ENCODE measurements at places on chromosomes 1 and 21.

- DNase-seq, result no peak
Observed at GRCh38 chr1:185058876-185059275, 13.5 kb downstream of the RNF2 start.

GRCh38 chr1:111739194-111739924 lies at the start of gene INKA2:
INKA2 (minus strand) TSS chr1:111739395; CDS start chr1:111739242, 153 bp downstream.
- DNase-seq, result peak; percentile 89

DNA sequence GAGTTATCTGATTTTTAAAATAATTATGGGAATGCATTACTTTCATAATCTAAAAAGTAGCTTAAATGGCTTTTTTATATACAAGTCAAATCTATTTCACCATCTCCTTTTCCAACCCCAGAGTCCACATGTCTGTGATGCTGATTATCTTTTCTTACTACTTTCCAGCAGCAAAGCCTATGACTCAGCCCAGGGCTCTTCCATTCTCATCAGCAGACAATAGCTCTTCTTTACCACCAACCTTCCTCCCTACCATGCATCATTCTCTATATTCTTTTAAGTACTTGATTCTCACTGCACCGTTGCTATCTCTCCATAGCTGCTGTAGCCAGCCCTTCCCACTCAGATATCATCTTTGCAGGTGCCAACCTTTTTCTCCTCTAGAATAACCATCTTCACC lies 61.3 kb downstream of the OVGP1 start:
- DNase-seq, result no peak

DNA sequence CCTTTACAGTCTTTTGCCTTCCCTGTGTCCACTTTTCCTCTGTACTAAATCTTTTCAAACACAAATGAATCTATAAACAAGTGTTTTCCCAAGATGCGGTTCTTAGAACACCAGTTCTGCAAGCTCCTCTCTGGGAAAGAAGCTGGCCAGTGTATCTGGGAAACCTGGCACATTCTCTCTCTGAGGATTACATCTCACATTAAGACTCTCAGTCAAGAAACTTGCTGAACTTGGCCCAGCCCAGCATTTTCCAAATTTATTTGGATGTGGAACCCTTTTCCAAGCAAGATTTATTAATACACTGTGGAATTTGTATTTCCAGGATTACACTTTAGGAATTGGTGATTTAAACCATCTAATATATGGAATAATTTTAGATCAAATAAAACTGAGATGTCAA lies 105.7 kb downstream of the ZNF281 start:
- no peak for DNase-seq

DNA sequence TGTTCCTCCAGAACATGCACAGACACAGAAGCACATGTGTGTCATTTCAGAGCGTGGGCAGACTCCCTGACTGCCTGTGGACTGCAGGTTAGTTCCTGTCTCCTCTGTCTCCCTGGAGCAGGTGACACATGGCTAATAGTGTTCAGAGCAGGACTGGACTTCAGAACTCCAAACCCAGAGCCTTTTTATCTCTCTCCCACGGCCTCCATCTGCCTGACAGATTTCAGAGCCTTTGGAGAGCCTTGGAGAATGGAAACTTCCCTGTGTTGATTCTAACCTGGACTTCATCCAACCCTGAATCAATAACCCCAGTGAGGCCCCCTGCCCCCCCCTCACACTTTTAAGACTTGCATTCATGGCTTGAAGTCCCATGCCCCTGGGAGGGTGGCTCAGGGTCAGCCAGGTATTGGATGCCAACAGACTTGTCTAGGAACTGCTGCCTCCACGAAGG lies 44.4 kb downstream of the C1orf198 start:
- no peak for DNase-seq

DNA sequence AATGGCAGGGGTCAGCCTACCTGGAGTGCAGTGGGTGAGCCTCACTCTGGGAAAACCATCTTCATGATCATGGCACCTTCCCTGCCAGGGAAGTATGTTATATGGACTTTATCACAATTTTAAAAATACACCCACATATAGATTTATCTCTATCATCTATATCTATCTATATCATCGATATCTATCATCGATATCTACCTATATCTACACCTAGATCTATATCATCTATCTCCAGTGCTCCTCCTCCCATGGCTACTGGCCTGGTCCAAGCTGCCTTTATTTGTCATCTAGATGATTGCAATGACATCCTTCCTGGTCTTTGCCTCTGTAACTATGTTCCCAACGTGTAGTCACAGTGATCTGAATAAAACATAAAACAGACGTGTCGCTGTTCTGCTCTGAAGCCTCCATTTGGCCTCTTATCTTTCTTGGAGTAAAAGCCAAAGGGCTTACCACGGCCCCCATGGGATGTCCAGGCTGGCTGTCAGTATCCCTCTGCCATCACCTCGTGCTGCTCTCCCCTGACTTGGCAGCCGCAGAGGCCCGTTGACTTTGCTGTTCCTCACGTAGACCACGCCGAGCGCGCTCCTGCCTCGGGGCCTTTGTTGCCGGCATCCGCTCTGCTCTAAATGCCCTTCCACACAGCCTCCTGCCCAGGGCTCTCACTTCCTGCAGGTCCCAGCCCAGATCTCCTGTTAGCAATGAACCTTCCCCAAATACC lies 20.6 kb upstream of the KIF26B start:
- no peak for DNase-seq

DNA sequence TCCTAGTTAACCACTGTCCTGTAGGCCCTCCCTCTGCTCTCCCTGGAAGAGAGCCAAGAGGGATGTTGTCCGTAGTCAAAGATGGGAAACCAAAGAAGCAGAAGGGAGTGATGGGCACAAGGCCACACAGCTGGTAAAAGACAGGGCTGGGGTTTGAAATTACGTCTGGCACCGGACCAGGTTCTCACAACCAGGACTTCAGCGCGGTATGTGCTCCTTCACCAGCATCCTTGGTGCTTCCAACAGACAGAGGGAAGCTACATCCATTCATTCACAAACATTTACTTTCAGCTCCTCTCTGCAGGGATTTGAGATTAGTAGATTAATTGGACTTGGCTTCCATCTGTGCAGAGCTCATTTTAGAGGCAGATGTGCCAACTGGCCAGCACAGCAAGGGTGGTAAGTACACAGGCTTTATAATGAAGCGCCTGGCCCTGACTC lies 191.2 kb downstream of the TRABD2B start:
- peak; percentile 80 for DNase-seq

DNA sequence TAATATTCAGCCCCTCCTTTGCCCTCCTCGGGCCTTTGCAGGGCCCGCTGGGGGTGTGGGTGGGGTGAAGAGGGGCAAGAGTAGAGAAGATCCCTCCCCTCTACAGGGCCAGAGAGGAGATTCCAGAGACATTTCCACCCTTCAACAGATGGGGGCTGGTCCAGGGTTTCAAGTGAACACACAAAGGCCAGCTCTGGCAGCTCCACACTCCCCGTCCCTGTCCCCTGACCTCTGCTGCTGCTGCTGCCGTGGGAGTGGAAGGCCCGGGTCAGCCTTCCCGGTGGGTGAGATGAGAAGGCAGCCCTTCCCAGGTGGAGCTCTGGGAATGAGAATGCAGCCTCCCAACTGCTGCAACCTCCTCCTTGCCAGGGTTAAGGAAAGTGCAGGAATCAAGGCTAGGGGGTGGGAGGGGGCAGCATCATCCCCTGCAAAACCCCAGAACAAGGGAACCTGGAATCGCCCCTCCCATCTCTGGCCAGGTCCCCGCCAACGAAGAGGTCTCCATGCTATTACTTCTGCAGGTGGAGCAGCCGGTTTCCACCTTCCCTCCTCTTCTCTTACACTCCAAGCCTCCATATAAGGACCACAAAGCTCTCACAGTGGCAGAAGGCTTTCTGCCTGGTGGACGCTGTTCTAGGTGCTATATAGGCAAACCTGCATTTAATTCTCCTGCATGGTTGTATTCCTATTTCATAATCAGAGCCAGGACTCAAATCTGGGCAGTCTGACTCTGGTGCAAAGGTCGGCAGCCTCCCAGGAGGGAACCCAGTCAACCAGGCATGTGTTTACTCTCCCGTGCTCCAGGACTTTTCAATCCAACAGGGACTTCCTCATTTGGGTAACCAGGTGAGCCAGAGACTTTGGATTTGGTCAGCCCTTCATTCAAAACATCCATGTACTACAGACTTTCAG lies 22.9 kb upstream of the ARHGEF10L start:
- DNase-seq, result no peak

- DNase-seq, result peak; percentile 56
Observed at GRCh38 chr1:60388092-60388987, 314.8 kb upstream of the C1orf87 start.

- no peak for DNase-seq
Observed at GRCh38 chr1:53835491-53835890, 2.6 kb downstream of the NDC1 start.

- no peak for DNase-seq
Observed at GRCh38 chr1:172352435-172352834, 68.0 kb upstream of the C1orf105 start.

GRCh38 chr1:9401080-9401453 lies 108.4 kb downstream of the SPSB1 start:
- no peak for DNase-seq

DNA sequence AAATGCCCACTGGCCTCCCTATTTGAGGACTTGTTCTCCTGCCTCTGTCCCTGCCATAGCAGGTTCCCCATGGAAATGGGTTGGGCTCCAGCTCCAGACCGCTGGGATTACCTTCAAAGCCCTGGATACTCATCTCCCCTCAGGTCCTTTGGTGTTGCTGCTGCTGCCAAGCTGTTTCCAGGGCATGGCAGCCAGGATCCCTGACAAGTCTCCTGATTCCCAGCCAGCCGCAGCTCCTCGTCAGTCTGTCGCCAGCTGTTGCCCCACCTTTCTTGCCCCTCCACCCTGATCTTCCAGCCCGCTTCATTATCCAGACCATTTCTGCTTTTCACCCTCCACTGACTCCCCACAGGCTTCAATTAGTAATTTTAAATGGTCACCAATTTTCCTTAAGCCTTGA lies 68.3 kb upstream of the KCND3 start:
- no peak for DNase-seq

- no peak for DNase-seq
Observed at GRCh38 chr1:96416701-96417444, 304.7 kb upstream of the PTBP2 start.

DNA sequence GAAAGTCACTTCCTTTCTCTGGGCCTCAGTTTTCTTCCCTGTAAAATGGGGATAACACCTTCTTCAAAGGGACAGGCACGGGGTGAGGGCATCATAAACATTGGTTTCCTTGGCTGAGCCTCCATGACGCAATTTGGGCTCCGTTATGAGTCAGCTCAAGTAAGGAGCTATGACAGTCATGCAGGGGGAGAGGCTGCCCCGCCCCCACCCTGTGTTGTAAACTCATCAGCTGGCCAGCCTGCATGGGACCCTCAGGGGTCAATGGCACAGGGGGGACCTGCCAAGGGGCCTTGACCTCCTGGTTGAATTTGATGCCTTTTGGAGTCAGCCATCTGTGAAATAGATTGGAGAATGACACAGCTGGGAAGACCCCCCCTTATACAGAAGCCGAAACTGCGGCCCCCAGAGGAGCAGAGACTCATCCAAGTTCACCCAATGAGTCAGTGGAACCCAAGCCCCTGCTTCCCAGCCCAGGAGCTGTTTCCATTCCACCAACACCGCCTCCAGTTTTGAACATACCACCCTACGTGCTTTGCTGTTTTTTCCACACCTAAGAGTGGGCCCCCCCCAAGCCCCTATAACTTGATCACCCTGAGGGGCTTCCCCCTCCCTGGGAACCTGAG lies 36.8 kb upstream of the RUNX3 start:
- DNase-seq, result peak; percentile 53

GRCh38 chr1:223233410-223234169 lies 90.5 kb upstream of the TLR5 start:
- DNase-seq, result peak; percentile 72

GRCh38 chr1:172145656-172146055 lies 274.8 kb upstream of the C1orf105 start:
- DNase-seq, result no peak

DNA sequence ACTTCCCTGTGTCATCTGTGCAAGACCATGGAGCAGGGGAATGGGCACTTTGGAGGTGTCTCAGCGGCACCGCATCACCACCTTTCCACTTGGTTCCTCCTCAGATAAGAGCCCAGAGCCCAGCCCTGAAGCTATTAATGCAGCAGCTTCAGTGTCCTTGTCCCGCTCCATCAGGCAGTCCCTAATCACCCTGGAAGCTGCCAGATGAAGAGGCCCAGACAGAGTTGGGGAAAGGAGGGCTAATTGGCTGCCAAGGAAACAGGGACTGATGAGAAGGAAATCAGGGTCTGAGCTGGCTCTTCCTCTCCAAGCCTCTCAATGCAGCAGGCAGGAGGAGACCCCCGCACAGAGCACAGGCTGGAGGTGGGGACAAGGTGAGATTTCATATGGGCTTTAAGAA lies 83.1 kb upstream of the KLHDC7A start:
- no peak for DNase-seq

- DNase-seq, result no peak
Observed at GRCh38 chr21:45308194-45309068, 20.7 kb upstream of the POFUT2 start.

Data from MG63 (cell line).